ENCODE measurements at places on chromosomes 7 and 10.

GRCh38 chr7:68730964-68731363 is 867.3 kb upstream of the AUTS2 start:
- no peak for DNase-seq

DNA sequence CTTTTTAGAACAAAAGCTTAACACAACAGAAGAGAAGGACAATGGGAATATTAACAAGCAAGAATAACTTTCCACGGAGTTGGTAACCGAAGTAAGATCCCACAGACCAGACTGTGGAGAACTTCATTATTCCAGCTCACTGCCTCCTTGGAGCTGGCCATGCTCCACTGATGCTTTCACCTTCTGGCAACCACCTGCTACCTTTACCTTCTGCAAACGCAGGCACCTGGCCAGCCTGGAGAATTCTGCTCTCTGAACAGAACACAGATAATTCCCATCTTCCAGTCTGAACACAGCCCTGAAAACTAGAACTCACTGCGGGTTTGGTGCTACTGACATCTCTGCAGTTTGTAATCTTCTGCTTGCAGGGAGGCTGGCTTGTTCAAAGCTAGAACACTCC is 66.5 kb downstream of the JAZF1 start:
- DNase-seq, result no peak

GRCh38 chr7:111756687-111757178 is 194.4 kb upstream of the IMMP2L start:
- DNase-seq, result no peak

- DNase-seq, result no peak
These were observed 32.1 kb downstream of the BTRC start for GRCh38 chr10:101385866-101386658.

- no peak for DNase-seq
These were observed 3.6 kb downstream of the SEC23IP start for GRCh38 chr10:119896061-119896655.

GRCh38 chr10:24208661-24209431 is at the start of gene KIAA1217:
Gene KIAA1217 (plus strand): TSS chr10:24209138. CDS start chr10:24209194, 56 bp downstream.
- DNase-seq, result peak; percentile 22

DNA sequence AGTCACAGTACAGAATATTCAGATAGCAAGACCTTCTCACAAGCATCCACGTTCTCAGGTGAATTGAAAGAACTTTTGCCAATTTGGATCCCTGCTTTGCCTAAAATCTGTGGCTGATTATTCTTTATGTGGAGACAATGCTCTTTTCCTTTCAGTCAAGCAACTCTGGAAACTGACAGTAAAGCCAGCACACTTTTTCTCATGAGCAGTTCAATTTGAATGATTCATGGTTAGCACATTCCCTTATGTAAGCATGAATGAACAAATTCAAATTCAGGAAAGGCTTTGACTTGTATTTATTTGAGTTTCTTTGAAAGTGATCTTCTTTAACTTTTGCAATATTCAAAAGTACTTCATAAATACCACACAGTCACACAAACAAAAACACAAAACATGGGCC is 57.6 kb downstream of the MEOX2 start:
- DNase-seq, result no peak

GRCh38 chr7:152054367-152055230 is 29.1 kb downstream of the GALNT11 start:
- no peak for DNase-seq

GRCh38 chr10:14556285-14556956 is 218.3 kb downstream of the FAM107B start:
- DNase-seq, result no peak

GRCh38 chr10:110265573-110266193 is 39.0 kb downstream of the SMNDC1 start:
- DNase-seq, result no peak

- DNase-seq, result no peak
These were observed 31.1 kb downstream of the ANTXRL start for GRCh38 chr10:46317889-46318288.

GRCh38 chr10:132446661-132447445 is 49.9 kb downstream of the PWWP2B start:
- peak; percentile 88 for DNase-seq

DNA sequence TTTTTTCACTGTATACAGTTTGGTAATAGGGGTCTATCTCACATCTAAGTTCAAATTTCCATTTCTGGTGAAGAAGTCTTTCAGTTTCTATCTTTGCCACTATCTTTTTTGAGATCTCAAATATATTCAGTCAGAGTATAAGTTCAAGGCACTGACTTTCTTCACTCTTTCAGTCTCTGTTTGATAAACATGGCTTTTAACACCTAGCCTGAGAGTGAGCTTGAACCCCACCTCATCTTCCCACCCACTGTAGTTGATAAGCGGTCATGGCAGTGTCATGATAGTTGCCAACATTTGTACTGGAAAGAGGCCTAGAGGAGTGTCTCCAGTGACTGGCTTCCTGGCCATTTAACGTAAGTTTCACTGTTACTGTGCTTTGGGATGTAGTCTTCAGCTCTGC is 41.2 kb upstream of the AGR3 start:
- peak; percentile 22 for DNase-seq

GRCh38 chr10:17657103-17657500 is 13.2 kb downstream of the STAM start:
- no peak for DNase-seq

DNA sequence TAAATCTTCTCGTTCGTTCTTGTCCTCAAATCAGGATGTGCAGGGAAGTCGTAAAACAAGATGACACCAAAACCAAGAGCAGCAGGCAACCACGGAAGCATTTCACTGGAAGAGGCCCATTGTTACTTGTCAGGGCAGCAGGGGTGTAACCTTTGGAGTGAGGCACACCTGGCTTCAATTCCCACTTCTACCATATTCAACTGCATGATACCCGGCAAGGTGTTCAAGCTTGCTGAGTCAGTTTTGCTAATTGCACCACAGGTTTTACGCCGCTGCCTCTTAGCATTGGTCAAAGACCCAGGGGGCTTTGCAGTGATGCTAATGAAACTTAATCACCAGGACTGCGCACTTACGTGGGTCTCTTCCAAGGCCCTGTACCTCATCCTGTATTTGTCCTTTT is 50.0 kb upstream of the PTER start:
- DNase-seq, result no peak

DNA sequence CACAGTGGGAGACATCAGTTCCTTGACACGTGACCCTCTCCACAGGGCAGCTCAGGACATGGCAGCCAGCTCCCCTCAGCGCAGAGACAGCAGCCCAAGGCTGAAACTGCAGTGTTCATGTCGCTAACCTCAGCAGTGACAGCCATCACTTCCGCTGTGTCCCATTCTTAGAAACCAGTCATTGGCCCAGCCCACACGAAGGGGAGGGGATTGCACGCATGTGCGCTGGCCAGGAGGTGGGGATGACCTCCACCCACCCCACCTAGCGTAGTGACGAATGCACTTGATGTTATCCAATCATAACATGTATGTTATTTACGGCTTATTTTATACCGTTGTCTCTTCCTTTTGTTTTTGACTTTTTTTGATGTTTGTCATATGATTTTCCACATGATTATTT is 36.9 kb upstream of the EGFR start:
- DNase-seq, result no peak

DNA sequence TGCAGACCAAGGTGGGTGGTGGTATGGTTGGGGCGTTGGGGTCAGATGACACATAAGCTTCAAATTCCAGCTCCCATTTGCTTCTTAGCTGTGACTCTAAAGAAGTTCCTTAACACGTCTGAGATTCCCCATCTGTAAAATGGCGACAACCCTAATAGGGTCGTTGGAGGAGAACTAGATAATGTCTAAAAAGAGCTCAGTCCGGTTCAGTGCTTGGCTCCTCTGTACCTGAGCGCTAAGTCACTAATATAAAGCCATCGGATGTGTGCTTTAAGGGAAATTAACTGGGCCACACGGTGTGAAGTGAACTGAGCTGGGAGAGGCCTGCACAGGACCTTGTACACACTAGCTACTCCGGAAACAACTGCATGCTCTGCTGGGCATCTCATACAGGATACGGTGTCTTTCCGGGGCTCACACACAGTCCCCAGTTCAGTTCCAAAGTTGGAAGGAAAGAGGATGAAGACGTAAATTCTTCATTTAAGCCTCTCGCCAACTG is 476 bp upstream of the ZFYVE27 start:
- no peak for DNase-seq

GRCh38 chr10:86757113-86757972 is 924 bp downstream of the BMPR1A start:
- DNase-seq, result peak; percentile 24
